ENCODE measurements at places on chromosomes 7 and 10.

- peak; percentile 35 for DNase-seq
These were observed 70.0 kb upstream of the CYP26C1 start for GRCh38 chr10:92990615-92991014.

GRCh38 chr10:34433241-34434076 is 381.6 kb downstream of the PARD3 start:
- peak; percentile 69 for DNase-seq

- peak; percentile 97 for DNase-seq
These were observed 9.1 kb upstream of the ASIC3 start for GRCh38 chr7:151038951-151039849.

DNA sequence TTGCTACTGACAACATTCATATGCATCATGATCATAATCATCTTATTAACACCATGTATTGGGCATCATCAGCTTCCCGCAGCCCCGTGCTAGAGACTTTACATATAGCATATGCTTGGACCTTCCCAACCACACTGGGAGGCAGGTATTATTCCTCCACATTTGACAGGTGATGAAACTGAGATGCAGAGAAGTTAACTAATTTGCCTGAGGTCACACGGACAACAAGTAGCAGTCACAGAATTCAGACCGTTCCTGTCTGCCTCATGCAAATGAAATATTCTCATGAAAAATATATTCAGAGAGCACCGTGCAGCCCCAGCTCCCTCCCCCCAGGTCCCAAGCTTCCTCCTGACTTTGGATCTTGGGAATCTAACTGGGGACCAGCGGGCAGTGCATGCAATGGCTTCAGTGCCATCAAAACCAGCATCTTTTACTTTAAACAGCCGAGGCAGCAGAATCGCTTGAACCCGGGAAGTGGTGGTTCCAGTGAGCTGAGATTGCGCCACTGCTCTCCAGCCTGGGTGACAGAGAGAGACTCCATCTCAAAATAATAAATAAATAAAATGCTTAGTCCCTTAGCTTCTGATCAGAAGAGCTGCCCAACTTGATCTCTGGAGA is 112.2 kb upstream of the GPR26 start:
- DNase-seq = no peak

GRCh38 chr10:91798649-91799611 is 704 bp downstream of the TNKS2 start:
- DNase-seq = peak; percentile 70

DNA sequence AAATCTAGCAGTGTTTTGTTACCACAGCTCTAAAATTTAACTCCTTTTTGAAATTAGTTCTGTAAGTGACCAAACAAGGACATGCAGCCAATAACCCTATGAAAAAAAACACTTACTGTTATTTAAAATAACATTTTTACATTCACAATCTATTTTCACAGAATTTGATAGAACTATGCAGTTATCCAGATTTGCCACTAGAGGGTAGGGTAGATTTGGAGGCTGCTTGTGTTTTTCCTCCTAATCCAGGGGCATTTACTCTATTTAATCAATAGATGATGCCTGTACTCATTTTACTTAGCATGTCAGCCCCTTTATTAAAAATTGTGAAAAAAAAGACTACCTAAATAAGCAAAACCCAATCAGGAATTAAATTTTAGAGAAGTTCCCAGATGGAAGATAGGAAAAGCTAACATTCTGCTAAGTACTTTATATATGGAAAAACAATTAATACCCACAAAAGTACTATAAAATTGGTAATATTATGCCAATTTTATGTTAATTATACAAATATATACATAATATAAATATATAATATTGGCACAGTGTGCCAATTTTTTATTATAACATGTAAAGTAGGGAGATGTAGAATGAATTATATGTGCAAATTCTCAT is 18.1 kb upstream of the LIPK start:
- peak; percentile 54 for DNase-seq

DNA sequence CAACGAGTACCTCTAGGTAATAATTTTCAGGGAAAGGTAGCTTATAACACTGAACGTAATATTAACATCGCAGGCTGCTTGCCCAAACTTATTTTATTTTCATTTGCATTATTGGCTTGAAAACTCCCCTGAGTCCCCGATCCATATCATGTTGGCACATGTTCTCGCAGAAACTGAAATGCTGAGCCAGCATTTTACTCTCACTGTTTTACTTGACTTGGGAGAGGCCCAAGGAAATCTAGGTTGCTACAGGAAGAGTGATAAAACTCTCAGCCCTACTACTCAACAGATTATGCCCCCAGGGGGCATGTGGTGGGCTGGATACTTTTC is 183.5 kb upstream of the HABP2 start:
- DNase-seq = no peak

DNA sequence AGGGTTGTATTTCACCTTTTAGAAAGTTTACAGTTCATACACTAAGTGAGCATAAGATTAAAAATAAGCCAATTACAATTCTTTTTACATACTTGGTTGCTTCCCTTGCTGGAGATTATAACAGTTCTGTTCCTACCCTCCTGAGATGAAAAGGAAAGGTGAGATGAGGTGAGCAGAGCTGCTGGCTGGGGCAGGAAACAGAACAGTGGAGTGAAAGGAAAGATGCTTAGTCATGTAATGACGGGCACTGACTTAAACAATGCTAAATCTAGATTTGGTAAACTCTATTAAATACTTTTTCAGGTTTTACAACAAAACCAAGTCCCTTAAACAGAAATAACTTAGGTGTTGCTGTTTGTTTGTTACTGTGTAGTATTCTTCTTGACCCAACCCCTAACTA is 19.9 kb upstream of the ZEB1 start:
- no peak for DNase-seq

DNA sequence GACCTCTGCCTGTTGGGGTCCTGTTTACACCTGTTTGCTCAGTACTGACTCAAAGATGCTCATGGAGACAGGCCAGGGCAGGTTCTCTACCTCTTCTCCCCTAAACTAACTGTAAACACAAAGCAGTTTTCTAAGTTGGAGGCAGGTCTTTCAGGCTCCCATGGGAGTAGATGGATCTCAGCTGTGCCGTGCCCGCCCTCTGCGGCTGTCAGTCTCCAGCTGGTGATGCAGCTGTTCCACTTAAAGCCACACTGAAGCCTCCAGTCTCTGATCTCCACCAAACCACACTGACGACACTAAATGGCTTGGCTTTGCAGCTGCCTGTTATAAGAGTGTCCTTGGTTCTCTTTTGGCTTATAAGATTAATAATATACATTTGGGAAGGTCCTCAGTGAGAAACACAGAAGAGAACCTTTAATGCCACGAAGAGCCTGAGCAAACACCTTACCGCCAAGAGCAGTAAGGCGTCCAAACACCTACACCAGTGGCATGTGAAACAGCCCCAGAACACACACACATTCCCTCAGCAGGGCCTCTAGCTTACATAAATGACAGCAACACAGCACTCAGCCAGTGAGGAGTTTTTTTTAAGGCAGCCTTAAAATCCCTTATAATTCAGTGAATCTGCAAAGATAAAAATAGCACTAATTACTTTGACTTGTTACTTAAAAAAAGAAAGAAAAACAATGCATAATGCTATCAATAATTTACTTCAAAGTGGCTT is 60.4 kb upstream of the KCNIP2 start:
- no peak for DNase-seq

- peak; percentile 97 for DNase-seq
These were observed 3.4 kb upstream of the CHST12 start for GRCh38 chr7:2399848-2400587.

- no peak for DNase-seq
These were observed 561.7 kb downstream of the SDK1 start for GRCh38 chr7:3862774-3863173.

Data from GM23248 (cell line).